ENCODE measurements at places on chromosomes 13 and 19.

GRCh38 chr19:13827656-13828055 is 32.4 kb downstream of the ZSWIM4 start:
- DNase-seq: no peak

- DNase-seq: no peak
Measured at GRCh38 chr19:38736036-38736412, 8.2 kb downstream of the CAPN12 start.

- no peak for DNase-seq
Measured at GRCh38 chr19:51421229-51422052, 4.0 kb upstream of the SIGLEC10 start.

DNA sequence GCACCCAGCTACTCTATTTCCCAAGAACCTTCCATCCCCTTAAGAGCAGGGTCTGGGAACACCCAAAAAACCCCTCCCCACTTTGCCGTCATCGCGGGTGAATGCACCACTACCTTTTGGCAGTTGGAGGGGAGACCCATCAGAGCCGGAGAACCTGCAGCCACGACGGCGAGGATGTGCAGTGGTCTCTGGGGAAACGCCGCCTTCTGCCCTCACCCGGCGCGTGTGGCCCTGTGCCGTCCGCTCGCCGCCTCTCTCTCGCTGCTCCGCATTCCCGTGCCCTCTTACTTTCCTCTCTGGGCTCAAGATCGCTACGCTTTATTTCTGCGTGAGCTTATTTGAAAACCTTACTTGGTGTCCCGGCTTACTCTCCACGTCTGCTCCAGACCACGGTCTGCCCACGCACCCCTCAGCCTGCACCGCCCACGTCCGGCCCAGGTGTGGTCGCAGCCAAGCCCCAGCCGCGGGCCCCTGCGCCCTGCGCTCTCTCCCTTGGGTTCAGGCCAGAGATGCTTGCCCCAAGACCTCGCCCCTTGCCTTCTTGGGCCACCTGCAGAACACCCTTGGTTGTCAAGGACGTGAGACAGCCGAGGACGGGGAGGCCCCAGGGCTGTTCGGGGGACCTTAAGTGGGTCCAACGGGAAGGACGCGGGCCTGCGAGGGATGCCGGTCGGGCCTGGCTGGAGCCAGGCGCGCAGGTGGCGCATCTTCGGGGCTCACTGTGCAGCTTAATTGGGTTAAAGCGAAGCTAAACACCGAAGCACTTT is 2.0 kb upstream of the MAB21L1 start:
- no peak for DNase-seq

DNA sequence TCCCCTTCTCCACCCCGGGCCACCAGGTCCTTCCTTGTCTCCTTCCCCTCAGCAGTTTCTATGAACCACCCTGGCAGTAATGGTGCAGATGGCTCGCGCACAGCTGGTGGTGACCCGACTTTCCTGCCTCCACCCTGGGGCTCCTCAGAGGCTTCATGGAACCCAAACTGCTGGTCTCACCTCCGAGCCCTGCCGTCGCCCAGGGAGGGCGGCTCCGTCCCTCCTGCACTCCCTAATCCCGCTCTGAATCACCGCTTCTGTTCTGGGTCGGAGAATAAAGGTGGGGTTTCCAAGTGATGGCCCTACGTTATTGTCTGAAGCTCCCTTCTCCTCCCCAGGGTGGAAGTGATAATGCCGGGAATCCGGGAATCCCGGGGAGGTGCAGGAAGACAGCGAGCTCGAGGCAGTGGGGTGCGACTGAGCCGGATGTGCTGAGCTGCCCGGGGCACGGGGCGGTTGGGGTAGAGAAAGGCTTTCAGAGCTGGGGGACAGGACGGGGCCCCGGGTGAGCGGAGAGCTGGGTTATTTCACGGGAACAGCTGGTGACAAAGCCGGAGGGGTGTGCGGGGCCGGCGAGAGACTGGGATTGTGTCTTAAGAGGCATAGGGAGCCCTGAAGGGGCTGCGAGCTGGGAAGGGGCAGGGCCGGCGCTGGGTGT is 711 bp downstream of the FUT2 start:
- DNase-seq: no peak

GRCh38 chr19:50333737-50334617 is 4.8 kb upstream of the KCNC3 start:
- DNase-seq: peak; percentile 28

DNA sequence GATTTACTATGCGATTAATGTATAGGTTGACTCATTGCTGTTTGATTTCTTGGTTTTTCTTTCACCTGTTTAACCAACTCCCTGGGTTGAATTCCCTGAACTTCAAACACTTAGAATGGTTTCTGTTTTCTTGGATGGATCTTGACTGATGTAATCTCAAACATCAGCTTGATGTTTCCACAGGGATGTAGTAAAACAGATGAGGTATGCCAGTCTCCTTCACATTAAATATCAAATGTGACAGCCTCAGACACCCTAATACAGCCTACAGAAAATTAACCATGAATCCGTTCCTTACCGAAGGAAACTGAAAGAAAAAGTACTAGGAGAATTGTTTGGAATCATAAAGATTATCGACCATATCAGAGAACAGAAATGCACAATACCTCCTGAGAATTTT is 631.2 kb downstream of the GPC5 start:
- no peak for DNase-seq

GRCh38 chr13:40230833-40231266 is 435.6 kb downstream of the FOXO1 start:
- DNase-seq: no peak

DNA sequence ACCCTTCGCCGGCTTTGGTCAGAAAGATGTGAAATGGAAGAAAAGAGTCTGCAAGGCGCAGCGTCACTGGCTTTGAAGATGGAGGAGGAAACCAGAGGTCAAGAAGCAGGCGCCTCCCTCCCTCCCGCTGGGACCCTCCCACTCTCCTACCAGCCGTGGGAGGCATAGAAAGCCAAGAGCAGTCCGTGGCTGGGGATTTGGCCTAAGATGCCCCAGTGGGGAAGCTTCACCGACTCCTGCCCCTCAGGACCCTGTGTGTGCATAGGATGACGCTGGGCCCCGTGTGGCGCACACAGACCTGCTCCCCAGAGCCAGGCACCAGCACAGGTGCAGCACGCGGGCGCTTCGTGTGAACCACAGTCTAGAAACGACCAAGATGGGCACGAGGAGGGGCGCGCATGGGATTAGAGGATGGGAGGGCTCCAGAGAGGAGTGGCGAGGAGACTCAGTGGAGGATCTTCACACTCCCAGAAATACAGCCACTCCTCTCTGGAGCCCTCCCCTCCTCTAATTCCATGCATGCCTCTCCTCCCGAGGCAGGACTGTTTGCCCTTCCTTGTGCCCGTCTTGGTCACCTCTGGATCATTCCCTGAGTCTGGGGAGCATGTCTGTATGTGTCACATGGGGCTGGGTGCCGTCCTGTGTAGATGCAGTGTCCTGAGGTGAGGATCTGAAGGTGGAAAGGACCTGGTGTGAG is 194.3 kb downstream of the TEX29 start:
- DNase-seq: no peak

GRCh38 chr13:106918557-106918860 is 350.6 kb upstream of the ARGLU1 start:
- DNase-seq: no peak

All from smooth muscle cell of the brain vasculature (primary cell).